ENCODE measurements at places on chromosomes 4 and X. TPM values are rescaled to one million over a fixed set of nuclear protein-coding genes. Genes with fewer than 3 reads are reported as not detected.

DNA sequence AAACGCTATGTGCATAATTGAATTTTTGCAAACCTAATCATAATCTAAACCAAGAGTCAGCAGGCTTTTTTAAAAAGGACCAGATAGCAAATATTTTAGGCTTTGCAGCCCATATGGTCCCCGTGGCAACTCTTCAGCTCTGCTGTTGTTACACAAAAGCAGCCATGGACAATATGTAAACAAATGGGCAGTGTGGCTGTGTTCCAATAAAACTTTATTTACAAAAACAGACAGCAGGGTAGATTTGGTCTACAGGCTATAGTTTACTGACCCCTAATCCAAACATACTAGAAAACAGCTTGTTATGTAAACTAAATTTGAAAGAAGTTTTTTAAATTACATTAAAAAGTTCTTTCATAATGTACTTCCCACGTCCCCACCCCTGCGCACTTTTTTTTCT lies 53.1 kb downstream of the FUNDC1 start:
- no peak overlapping the region for H3K27ac ChIP-seq
- no peaks in the 10 kb centered on the region for H3K36me3 ChIP-seq
- no peak overlapping the region for H3K4me3 ChIP-seq
- H3K27me3 ChIP-seq: no peaks in the 10 kb centered on the region

DNA sequence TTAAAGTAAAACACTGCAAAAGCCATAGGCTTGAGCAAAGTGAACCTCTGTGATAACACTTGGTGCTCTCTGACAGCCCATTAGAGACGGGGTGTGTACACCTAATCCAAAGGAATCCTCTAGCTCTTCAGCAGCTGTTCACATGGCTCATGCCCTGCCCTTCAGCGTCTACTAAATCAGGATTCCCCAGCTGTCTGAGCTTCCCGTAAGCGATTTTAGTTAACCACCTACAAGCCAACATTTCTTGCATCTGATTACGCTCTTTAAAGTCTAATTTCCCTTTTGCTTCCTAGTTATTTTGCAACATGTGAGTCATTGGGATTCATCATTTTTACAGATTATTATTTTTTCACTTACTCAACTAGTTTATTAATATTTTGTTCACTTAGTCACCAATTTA lies 6.5 kb downstream of the DMD start:
- DNase-seq: no peak
- H3K36me3 ChIP-seq: no peaks in the 10 kb centered on the region
- H3K27me3 ChIP-seq: no peaks in the 10 kb centered on the region
- H3K4me1 ChIP-seq: no peaks in the 10 kb centered on the region

- DNase-seq: no peak
- H3K27ac ChIP-seq: no peak overlapping the region
- no peaks in the 10 kb centered on the region for H3K27me3 ChIP-seq
- H3K36me3 ChIP-seq: no peaks in the 10 kb centered on the region
- no peak overlapping the region for H3K4me3 ChIP-seq
Observed at GRCh38 chr4:8047837-8048678, 108.4 kb upstream of the AFAP1 start.

- DNase-seq: no peak
- H3K36me3 ChIP-seq: no peaks in the 10 kb centered on the region
- no peak overlapping the region for H3K4me3 ChIP-seq
Observed at GRCh38 chrX:10393899-10394298, 226.5 kb downstream of the MID1 start.

GRCh38 chrX:6067600-6067999 lies 161.1 kb downstream of the NLGN4X start:
- H3K27me3 ChIP-seq: no peaks in the 10 kb centered on the region
- H3K4me3 ChIP-seq: no peak overlapping the region
- H3K4me1 ChIP-seq: no peaks in the 10 kb centered on the region
- no peak for DNase-seq
- no peak overlapping the region for H3K27ac ChIP-seq

DNA sequence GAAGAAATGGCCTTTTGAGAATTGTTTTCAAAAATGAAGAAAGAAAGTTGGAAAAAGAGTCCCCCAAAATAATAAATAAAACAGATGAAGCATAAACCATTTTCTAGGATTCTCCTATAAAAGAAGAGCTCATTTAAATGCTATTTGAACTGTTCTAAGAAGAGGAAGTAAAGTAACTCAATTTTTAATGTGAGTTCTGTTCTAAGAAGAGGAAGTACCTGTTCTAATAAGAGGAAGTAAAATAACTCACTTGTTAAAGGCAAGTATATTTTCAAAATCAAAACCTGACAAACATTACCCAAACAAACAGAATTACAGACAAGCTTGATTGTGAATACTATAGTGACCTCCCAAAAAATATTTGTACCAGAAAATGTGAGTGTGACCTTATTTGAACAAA lies 1326.3 kb downstream of the C4orf33 start:
- no peaks in the 10 kb centered on the region for H3K4me1 ChIP-seq
- DNase-seq: no peak
- no peaks in the 10 kb centered on the region for H3K27me3 ChIP-seq
- no peaks in the 10 kb centered on the region for H3K36me3 ChIP-seq

DNA sequence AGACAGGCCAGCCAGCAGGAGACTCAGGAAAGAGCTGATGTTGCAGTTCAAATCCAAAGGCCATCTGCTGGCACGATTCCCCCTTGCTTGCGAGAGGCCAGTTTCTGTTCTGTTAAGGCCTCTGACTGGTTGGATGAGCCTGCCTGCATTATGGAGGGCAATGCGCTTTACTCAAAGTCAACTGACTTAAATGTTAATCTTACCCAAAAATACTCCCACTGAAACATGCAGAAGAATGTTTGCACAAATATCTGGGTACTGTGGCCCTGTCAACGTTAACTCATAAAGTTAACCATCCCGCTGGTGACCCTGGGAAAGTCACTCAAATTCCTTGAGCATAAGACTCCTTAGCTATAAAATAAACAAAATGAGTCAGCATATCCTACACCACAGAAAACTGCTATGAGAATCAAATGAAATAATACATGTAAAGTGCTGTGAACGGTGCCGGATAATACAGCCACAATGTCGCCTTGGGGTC lies 326.4 kb downstream of the EVC2 start:
- no peaks in the 10 kb centered on the region for H3K27me3 ChIP-seq
- DNase-seq: no peak
- H3K4me1 ChIP-seq: no peaks in the 10 kb centered on the region
- H3K27ac ChIP-seq: no peak overlapping the region
- H3K36me3 ChIP-seq: no peaks in the 10 kb centered on the region

Gene SEC24B
- 42.7 TPM for total RNA-seq

Gene PAGE4
- not detected for total RNA-seq
